NCI-H1694 (cell line): ENCODE measurements at places on chromosomes 2 and 18.

DNA sequence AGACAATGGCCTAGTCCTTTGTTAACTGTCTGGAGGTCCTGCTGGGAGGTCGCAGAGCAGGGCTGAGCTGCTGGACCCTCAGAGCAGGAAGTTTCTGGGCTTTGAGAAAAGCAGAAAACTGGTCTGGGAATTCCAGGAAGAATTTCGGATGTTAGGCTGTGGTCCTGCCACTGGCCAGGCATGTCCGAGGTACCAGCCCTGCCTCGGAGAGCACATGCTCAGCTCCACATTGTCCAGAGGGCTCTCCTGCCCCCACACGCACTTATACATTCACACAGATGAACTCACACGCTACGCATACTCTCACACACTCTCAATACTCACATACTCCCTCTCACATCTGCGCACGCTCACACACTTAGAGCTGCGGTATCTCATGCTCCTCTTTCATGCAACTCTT lies 146.1 kb downstream of the NCK2 start:
- no peak for DNase-seq

DNA sequence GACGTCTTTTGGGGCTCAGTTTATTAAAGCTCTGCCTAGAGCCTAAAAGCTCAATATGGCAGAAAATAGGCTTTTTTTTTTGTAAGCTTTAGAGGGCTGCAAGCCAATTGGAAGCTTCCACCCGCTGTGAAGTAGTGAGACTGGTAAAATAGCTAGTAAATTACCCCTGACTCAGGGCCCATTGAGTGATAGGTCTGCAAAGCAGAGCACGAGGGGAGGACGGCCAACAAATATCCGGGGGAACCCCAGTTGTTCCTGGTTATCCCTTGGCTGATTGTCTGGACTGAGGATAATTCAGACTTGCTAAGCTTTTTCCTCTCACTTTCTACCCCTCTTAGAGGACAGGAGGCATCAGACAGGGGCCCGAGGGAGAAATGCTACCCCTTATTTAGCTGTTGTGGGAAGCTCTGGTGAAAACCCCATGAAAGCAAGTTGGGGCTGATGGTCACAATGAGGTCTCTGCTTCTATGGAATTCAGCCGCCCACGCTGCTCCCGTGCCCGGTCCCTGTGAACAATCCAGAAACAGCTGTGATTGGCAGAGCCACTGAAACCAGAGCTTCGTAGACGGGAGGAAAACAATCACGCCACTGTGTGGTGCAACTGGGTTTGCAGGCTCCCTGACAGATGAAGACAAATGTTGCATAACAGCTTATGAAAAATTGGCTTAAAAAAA lies 141.9 kb upstream of the LGALSL start:
- DNase-seq = peak; percentile 82

- no peak for DNase-seq
These were observed 64.7 kb downstream of the STK39 start for GRCh38 chr2:168182550-168183249.

DNA sequence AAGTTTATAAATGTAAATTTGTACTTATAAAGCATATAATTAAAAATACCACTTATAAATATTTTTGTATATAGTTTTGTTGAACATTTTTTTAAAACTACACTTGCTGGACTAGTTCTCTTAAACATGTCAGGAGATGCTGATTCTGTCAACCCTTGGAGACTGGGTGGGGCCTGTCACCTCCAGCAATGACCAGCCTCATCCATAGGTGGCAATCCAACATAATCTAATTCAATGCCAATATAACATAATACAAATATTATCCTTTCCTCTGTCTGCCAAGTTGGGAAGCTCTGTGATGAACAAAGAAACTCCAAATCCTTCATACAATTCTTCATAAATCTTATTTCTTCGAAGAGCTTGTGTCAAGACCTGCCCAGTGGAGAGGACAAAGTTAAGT lies 140.4 kb downstream of the RBMS1 start:
- DNase-seq = no peak

GRCh38 chr18:8526332-8526731 lies 82.9 kb upstream of the RAB12 start:
- no peak for DNase-seq

DNA sequence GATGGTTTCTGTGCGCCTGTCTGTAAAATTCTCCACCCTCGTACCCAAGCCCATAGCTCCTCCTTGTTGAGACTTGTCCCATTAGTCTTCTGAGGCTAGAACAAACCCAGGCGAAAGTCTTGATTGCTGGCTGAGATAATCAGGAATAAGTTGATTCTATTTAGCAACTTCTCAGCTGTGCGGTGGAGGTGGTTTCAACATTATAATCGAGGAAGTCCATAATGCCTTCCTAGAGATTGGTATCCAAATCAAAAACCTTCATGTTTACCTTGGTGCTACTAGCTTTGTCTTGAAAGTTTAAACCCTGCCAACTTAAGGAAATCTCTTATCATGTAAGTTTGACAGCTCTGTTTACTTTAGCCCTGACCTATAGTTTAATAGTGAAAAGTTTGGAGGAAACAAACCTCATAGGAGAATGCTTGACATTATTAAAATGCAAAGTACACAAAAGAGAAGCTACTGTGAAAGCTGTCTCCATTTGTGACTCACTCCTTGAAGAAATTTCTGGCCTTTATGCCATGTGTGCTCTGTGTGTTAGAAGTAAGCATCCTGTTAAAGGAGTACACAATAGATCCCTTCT lies 36.6 kb upstream of the DSC1 start:
- no peak for DNase-seq

GRCh38 chr2:232490221-232491138 lies 2.8 kb upstream of the ECEL1 start:
- DNase-seq = no peak

GRCh38 chr2:78093436-78093835 lies 571.3 kb upstream of the LRRTM4 start:
- no peak for DNase-seq

GRCh38 chr18:34023471-34023870 lies 201.2 kb downstream of the NOL4 start:
- DNase-seq = no peak

DNA sequence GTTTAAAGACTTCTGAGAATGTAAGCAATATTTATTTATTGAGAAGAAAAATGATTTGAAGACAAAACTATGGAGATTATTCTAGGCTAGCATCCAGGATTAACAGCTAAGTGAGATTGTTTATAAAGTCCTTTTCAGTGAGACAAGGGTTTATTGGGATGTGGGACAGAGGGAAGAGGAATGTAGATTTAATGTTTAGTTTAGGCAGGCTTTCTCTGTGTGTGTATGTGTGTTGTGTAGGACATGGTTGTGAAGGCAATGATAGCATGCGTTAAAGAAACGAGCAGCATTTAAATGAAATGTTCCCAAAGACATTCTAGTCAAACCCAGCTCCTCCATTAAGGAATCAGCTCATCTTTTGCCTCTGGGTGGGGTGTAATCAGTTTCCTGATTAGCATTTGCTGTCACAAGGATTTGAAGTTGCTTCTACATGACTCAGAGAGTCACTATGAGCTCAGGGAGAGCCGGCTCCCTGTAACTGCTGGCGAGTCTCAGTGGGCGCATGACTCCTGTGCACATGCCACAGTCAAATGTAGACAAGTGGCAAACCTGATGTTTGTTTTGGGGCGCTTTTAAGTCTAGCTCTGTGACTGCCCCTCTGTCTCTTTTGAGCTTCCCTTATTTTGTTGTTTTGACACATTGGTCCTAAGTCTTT lies 442.2 kb upstream of the CELF4 start:
- no peak for DNase-seq

DNA sequence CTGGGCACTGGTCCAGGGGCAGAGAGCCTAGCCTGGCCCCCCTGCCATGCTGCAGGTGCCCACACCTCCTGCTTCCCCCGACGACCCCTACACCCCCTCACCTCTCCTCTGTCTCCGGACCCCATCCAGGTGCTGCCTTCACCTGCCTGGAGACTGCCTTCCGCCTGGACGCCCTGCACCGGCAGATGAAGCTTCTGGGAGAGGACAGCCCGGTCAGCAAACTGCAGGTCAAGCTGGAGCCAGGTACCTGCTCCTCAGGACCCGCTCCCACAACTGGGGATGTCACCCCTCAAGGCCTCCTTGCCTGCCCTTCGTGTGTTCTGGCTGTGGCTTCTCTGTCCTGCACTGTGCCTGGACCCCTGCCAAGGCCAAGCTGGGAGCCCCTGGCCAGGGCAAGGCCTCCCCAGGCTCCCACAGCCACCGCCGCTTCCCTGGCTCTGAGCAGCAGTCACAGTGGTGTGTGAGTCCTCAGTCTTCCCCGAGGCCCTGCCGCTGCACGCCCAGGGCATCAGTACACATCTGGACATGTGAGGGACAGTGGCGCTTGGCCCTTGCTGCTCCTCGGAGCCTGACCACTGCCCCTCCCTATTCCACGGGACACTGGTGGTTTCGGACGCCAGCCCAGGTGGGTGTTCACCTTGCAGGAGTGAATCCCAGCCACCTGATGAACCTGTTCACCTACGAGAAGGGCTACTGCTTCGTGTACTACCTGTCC lies 6.3 kb downstream of the RNPEPL1 start:
- DNase-seq = no peak

GRCh38 chr2:233107831-233108300 lies 47.7 kb downstream of the INPP5D start:
- DNase-seq = no peak

DNA sequence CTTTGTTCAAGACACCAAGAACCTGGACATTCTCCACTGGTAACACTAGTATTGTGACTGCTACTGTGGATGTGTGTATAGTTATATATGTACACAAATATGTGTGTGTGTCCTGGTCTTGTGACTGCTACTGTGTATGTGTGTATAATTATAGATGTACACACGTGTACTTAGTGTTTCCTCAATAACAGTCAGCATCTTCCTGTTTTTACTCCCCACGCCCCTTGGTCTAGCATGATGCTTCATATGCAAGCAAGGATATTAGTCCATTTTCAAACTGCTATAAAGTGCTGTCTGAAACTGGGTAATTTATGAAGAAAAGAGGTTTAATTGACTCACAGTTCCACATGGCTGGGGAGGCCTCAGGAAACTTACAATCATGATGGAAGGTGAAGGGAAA lies 802.7 kb downstream of the RNF144A start:
- DNase-seq = no peak

DNA sequence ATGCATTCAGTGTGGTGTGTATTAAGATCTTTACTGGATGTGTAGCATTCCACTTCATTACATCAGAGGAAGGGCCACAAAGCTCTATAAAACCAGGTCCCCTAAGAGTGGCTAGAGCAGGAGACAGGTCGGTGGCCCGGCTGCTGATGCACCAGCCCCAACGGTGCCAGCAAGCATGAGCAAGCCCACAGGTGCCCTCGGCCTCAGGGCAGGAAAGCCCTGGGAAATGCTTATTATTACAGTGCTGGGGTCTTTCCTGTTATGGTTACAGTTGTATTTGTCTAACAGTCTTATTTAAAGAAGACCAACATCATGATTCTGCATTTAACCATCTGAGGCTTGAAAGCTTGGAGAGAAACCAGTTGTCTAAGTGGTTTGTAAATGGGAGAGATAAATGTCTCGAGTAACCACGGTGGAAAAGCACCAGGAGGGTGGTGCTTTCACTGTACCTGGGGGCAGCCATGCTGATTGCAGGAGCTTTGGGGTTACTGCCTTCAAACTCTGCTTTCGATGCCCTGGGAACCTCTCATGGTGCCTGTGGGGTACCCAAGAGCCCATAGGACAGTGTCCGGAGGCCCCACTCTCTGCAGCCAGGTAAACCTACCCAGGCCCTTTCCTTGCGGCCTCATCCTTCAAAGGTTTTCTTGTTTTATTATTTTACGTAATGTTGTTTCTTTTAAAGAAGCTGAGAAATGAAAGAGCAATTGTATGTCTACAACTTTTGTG lies 133.1 kb downstream of the SH3RF3 start:
- no peak for DNase-seq

GRCh38 chr2:231917280-231918066 lies 8.7 kb downstream of the NPPC start:
- no peak for DNase-seq

DNA sequence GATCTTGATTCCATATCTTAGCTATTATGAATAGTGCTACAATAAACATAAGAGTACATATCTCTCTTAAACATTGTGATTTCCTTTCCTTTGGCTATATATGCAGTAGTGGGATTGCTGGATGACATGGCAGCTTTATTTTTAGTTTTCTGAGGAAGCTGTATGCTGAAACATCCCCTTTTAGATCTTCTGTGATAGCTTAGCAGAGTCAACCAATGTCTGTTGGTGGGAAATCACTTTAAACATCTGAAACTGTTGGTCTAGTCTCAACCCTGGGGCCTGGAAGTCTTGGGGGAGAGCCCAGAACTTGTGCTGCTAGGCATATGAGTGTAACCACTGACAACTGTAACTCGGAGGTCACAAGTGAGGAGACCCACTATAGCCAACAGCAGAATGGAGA lies 378.6 kb upstream of the SLC14A2 start:
- DNase-seq = no peak

- peak; percentile 19 for DNase-seq
These were observed 85.9 kb upstream of the CCBE1 start for GRCh38 chr18:59783138-59783537.
